Stimulated activated CD8-positive, alpha-beta memory T cell treated with anti-CD3 and anti-CD28 coated beads, Interleukin-2, amount 100 ng/mL, for 1 hour (primary cell): ENCODE measurements at places on chromosomes 6 and 20.

DNA sequence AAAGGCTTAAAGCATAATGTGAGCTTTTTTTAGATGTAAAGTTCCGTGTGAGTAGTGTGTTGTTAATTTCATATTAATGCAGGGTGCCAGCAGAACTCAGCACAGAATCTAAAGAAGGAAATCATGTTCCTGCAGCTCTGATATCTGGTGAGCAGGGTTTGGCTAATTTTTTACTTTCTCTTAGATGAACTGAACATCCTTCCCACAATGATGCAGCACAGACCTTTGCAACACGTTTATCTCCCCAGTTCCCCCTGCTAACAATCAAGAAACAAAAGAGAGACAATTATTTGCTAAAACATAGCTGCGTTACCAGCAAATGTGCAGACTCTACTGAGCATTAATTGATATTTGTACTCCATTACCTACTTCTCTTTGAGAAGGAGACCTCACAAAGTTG lies 39.1 kb upstream of the ATXN1 start:
- DNase-seq = no peak

GRCh38 chr6:114276783-114277182 lies 66.0 kb downstream of the HS3ST5 start:
- no peak for DNase-seq

DNA sequence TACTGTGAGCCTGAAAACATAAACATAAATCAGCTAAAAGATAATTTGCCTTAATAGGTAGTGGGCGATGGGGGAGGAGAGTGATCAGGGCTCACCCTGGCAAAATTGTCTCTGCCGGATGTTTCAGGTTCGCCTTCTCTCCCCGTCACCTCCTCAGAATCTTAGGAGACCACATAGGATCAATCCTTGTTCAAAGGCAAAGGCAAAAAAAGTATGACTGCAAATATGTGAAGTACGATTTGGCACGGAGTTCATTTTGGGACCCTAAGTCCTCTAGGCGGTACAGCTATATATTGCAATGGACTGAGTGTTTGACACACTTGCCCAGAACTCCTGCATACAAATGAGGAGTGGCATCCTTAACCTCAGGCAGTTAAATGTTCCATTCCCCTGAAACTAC lies 649.2 kb upstream of the FLRT3 start:
- DNase-seq = no peak

GRCh38 chr6:20870493-20870892 lies 336.2 kb downstream of the CDKAL1 start:
- no peak for DNase-seq

- no peak for DNase-seq
These were observed 984 bp downstream of the TFAP2C start for GRCh38 chr20:56630086-56630493.

- no peak for DNase-seq
These were observed 106.0 kb downstream of the MYO6 start for GRCh38 chr6:75855052-75855451.

- DNase-seq = no peak
These were observed 280.6 kb upstream of the SULF2 start for GRCh38 chr20:48065833-48066232.

- DNase-seq = no peak
These were observed 2.4 kb upstream of the GLYATL3 start for GRCh38 chr6:49497304-49497703.

- no peak for DNase-seq
These were observed 20.8 kb downstream of the SLC24A3 start for GRCh38 chr20:19232997-19233794.

DNA sequence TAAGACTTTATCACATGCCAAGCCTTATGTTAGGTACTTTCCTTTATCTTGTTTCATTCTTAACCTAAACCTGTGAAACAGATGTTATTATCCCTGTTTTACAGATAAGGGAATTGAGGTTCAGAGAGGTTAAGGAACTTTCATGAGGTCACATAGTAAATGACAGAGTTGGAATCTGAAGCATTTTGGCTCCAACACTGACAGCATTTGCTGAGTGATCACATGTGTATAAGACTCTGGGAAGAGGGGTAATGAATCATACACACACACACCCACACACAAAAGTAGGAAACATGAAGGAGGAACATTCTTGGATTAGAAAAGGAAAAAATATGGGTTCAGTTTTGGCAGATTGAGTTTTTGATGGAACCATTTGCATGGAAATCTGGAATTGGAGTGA lies 212.5 kb downstream of the GJA1 start:
- DNase-seq = no peak

GRCh38 chr6:170175644-170176135 lies 115.2 kb downstream of the DLL1 start:
- no peak for DNase-seq

DNA sequence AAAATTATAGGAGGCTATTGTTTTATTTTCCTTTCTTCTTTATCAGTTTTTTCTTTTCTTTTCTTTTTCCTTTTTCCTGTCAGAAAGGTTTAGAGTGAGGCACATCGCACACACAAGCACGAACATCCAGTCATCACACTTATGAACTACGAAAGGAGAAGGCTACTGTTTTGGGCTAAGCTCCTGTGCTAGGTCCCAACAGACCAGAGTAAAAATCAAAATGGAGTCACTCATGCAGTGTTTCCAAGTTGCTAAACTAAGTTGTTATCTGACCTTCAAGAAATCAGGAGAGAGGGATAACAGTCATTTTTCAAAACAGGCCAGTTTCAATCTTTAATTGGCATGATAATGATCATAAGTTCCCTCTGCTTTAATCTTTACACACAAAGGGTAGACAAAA lies 93.6 kb downstream of the CD24 start:
- DNase-seq = no peak

DNA sequence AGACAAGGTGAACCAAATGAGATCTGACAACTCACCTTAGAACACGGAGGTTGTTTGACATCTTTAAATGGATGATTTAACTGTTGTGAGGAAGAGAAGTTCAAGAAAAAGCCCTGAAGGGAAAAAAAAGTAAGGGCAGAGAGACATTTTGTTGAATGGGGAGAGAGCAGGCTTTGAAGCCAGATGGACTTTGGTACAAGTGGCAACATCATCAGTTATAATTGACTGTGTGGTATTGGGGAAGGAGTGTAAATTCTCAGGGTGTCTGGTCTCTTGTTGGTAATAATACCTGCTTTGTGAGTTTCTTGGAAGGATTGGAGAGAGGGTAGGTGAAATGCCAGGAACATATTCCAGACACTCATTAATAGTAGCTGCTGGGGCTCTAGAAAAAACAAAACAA lies 21.6 kb downstream of the OGFRL1 start:
- no peak for DNase-seq

DNA sequence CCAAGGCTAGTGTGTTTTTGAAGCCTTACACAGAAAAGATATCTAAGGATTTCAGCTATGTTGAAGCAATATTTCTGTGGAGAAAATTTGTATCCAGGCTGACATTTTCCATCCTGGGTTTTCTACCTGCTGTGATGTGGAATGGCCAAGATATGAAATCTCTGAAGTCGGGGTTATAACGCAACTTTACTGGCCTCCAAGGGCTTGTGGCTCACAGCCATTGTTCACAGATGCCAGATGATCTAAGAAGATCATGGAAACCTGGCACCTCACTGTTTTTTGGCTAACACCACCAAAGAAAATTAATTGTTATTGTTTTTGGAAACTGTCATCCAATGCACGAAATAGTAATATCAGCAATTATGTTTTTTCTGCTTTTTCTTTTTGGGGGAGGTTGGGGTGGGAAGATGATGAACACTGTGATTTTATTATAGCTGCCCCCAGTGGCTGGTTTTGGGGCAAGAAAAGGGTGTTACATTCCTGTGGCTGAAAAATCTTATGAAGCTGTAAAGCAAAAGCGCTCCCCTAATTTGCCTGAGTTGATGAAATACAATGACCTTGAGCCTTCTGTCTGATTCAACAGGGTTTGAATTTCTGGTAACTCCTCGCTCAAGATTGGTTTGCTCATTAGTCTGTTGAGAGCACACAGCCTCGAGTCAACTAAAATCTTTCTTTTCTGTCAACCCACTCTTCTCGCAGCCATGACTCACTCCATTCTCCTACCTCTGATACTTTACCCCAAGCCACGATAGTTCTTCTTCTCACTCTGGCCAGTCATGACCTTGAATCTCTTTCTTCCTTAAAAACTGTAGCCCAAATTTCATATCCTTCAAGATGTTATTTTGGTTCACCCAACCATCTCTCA lies 236.7 kb downstream of the PAX1 start:
- no peak for DNase-seq

DNA sequence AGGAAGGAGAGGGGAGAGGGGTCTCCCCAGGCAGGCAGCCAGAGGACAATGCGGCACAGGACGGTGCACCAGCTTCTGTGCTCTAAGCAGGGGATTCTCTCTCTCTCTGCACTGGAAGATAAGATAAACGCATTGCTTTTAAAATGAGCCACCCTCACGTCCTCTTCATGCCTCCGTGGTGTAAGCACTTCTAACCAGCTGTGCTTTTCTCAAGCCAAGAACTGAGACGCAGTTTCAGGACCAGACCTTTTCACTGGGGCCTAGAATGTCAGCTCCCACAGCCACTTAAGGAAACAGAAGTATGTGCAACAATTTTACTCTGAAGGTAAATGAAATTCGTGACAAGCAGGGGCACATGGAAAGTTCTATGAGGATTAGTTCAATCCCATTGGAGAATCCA lies 82.4 kb downstream of the PSMB1 start:
- no peak for DNase-seq

DNA sequence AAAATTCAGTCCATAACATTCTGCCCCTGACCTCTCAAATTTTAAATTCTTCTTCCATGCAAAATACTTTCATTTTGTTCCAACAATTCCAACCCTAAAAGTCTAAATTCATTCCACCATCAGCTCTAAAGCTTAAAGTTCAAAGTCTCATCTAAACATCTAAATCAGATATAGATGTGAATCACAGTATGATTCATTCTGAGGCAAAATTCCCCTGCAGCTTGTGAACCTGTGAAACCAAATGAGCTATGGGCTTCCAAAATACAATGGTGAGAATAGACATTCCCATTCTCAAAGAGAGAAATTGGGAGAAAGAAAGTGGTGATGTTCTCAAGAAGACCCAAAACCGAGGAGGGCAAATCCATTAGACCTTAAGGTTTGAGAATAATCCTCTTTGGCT lies 309.8 kb downstream of the HIVEP2 start:
- no peak for DNase-seq

GRCh38 chr6:12343440-12344162 lies 53.4 kb downstream of the EDN1 start:
- DNase-seq = no peak

DNA sequence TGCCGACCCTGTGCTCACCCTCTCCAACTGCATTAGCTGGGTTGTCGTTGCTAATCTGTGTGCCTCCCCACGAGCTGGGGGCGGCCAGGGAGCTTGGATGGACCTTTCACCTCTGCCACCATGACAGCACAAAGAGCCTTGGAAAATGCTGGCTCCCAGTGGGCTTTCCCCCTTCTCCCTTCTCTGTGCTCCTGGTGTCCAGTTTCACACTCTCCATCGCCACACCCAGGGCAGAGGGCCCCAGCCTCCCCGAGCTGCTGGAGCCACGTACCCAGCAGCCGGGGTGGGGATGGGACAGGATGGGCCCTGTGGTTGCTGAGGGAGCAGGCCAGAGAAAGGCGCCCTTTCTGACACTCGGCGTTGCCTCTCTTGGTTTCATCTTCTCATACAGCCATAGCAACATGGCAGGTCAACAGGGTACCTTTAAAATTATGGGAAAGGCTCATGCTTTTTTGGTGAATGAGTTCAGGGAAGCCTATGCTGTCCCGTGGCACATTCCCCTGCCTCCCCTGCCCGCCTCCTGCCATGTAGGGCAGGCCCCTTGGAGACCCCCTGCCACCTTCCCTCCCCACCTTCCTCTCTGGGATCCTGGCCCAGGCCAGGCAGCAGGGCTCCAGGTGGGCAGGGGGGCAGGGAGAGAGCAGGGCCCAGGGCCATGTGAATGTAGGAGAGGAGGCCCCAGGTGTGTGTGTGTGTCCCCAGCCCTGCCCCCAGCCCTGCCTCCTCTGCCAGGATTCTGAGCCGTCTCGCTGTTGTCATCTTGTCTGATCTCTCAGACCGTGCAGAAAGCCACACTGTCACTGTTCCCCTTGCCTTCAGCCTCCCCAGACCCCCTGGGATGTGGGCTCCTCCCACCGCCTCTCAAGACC lies 85.2 kb upstream of the CCDC167 start:
- no peak for DNase-seq

DNA sequence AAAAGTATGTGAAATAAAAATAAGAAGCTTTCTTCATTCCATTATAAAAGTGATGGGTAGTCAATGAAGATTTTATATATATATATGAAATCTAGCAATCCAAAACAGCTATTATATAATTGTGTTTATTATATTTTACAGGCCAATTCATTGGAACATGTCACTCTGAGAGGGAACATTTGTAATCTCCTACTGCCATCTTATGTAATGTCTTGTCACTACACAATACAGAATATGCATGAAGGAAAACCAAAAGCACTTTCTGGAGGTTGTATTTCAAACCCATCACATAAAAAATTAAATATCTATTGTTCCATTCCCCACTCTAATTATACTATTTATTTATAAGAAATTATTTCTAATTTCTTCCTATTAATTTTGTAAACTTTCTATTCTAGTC lies 31.5 kb upstream of the IRAK1BP1 start:
- no peak for DNase-seq

GRCh38 chr20:61576372-61576771 lies 324.3 kb downstream of the CDH4 start:
- DNase-seq = no peak

GRCh38 chr6:119207971-119208725 lies 129.7 kb upstream of the FAM184A start:
- DNase-seq = no peak

DNA sequence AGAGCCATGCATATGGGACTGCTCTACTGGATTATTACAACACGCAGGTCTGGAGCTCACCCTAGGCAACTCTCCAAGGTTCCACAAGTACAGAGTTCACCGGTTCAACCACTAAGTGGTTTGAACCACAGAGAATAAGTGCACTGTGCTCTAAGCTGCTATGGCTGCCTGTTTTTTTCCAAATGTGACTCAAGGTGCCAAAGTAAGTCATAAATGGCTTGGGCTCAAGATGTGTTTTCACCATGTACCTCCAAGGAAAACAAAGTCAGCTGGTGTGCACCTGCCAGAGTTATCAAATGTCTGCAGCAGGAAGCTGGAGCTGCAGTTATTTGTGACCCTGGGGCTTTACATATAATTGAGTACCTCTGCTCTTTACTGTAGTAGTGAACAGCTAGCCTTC lies 76.7 kb downstream of the PREP start:
- DNase-seq = no peak

GRCh38 chr6:51323056-51323455 lies 504.4 kb downstream of the TFAP2B start:
- DNase-seq = no peak

DNA sequence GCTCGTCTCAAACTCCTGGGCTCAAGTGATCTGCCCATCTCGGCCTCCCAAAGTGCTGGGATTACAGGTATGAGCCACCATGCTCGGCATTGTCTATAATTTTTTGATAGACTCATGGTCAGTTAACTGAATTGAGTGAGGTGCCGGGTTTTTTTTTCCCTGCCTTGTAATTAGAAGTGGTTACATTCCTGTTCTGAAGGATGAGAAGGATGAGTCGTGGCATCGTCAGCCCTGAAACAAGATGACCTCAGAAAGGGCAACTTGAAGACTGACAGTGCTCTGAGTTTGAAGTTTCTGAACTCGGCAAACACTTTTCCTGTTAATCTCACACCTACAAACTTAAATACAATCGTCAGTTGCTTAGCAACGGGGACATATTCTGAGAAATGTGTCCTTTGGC lies 158.7 kb upstream of the PDE10A start:
- DNase-seq = no peak

- no peak for DNase-seq
These were observed 228.8 kb downstream of the EPM2A start for GRCh38 chr6:145506565-145506964.
